ENCODE measurements at places on chromosomes 11 and 22.

GRCh38 chr22:27029584-27030130 lies 372.3 kb downstream of the MIAT start:
- no peak for DNase-seq

DNA sequence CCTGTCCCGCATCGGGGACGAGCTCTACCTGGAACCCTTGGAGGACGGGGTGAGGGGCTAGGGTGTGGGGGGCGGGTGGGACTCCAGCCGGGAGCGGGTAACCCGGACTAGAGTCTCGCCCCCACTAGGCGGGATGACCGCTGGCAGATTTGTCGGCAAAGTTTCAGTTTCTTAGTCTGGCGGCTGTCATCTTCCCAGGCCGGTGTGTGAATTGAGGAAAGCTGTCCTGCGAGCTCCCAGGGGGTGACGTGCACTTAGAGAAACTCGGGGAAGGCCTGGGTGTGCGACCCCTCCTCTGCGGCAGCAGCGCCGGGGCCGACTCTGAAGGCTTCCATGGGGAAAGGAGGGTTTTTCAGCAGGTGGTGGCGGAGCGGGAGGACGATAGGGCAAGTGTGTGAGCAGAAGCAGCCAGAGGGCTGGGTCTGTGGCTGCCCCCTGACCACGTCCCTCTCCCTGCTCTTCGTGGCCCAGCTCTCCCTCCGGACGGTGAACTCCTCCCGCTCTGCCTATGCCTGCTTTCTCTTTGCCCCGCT lies 463 bp downstream of the RAD9A start:
- no peak for DNase-seq

GRCh38 chr11:131665344-131665968 lies 295.0 kb downstream of the NTM start:
- DNase-seq, result no peak

DNA sequence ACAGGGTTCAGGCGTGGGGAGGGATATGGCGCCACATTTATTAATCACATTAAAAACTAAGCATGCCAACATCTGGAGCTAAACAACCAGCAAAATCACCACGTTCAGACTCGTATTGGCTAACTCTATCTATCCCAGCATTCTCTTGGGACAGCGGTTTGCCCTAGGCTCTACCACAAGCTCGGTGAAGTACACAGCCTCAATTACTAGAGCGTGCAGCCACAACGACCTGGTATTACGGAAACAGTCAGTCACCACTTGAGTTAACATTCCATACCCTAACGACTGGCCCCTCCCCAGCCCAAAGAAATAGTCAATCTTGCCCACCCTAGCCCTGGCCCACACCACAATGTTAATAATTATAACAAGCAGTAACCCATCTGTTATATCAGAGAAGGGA lies 32.1 kb downstream of the APOL5 start:
- no peak for DNase-seq

DNA sequence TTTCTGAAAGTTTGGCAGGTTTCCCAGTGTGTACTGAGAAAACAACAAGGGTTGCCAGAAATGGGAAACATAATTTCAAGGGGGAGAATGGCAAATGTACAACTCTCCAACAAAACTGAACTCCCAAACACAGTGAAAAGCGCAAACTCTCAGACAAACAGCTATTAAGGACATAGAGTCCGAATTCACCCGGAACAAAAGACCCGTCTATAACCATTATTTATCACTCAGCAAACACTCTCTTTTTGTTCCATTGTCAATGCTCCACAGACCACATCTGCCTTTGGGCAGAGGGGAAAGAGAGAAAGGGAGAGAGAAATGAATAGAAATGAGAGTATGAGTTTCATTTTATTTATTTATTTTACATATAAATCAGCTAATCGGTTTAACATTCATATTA lies 21.7 kb downstream of the KIRREL3 start:
- no peak for DNase-seq

GRCh38 chr11:126311401-126312291 lies 7.8 kb downstream of the DCPS start:
- DNase-seq, result no peak

DNA sequence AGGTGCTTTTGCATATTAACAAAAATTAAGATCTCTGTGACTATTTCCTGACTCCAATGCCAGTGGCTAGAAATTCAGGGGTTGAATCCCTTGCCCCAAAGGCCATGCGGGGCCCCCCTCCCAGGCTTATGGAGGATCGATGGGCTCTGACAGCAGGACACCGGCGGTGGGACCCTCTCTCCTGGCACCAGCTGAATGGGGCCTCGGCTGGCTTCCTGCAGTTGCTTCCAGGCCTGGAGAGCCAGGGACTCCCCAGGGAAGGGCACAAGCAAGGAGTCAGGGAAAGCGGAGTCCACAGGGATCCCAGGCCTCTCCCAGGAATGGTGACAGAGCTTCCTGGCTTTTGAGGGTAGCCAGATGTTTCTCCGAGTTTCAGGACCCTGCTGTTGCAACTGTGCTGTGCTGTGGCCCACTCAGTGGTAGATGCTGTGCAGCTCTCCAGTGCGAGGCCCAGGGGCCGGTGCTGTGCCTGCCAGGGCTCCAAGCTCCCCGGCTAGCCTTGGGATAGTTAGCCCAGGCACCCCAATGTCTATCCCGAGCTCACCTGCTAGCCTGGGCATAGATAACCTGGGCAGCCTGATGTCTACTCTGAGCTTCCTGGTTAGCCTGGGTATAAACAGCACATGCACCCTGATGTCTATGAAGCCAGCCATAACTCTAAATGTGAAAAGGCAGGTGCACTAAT lies 372.6 kb downstream of the SHANK2 start:
- no peak for DNase-seq

GRCh38 chr22:19772422-19772672 lies 11.8 kb downstream of the TBX1 start:
- DNase-seq, result no peak

GRCh38 chr11:103806130-103806895 lies 230.1 kb upstream of the DDI1 start:
- no peak for DNase-seq

DNA sequence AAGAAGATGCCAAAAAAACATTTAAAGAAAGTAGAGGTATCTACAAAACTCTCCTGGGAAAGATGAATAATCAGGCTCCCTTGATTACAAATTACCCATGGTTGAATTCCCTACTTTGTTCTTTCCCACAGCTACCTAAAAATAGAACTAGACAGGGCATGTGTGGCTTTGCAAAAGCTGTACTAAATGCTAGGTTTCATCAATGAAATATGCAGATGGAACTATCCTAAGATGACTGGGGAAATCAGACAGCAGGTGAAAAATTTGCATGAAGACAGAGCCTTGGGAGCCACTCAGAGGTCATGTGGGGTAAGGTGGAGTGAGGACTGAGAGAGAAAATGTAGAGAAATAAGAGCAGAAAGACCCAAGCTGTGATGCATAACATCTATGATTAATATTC lies 14.7 kb downstream of the LAYN start:
- DNase-seq, result no peak

DNA sequence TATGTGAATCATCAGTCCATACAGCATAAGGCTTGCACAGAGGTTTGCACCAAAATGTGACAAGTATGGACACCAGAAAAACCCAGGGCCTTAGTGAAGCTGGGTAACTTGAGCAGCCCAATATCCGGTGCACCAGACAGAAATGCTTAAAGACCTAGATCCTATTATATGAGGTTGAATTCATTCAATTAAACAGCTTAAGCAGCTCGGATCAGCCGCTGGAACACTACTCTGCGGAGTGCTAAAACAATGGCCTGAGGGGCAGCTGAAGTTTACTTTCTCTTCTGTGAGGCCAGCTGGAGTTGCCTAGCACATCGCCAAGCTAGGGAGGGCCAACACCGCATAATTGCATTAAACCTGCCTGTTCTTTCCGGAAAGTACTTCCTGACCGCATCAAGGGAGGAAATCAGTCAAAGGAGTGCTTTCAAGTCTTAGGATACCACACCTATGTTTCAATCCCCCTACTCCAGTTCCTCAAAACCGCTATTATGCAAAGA lies 17.0 kb upstream of the FAM181B start:
- DNase-seq, result no peak

- no peak for DNase-seq
Observed at GRCh38 chr22:45632791-45633515, 38.7 kb upstream of the ATXN10 start.

GRCh38 chr11:35554491-35555437 lies 29.3 kb upstream of the PAMR1 start:
- DNase-seq, result no peak

DNA sequence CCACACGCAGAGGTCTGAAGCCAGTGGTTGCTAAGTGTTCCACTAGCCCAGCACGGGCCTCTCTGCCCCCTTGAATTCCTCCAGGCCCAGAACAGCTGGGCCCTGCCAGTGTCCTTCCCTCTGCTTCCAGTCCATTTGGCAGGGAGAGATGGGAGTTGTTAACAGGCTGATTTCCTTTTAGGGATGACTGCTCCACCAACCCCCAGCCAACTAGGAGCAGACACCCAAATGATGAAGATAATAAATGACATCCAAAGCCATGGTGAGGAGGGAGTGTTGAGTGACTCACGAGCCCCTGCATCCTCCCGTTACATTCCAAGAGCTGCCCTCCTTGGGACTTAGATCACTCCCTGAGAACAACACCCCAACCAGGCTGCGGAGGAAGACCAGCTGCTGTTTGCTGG lies 20.6 kb downstream of the PARVA start:
- no peak for DNase-seq

DNA sequence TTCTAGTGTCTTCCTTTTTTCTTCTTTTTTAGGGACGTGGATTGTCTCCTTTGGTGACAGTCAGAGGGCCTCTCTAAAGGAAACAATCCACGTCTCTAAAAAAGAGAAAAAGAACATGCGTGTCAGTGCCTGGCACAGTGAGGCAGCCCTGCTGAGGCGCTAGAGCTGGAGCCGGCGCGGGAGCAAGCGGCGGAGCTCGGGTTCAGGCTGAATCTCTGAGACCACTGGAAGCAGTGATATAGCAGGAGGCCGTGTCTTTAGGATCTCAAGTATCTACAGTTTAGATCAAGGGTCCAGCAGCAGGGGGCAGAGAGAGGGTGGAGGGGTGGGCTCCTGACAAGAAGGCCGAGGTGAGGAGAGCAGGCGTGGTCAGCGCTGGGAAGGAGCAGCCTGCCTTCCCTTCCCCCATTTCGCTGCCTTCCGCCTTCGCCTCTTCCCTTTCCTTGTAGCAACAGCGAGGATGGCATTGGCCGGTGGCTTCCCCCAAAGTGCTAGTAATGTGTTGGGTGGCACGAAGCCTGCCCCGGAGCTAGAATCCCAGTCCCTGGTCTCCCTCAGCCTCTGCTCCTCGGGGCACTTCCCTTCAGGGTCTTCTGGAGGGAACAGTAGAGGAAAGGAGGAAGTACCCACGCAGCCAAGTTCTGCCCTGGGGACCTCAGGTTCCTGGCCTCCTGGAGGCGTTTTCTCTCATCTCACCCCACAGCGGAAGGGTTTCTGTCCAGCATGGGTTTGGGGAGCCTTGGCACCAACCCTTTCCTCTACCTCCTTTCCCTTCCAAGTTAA lies 28.2 kb upstream of the RAB1B start:
- no peak for DNase-seq

- DNase-seq, result peak; percentile 79
Observed at GRCh38 chr11:45185228-45185729, 38.8 kb downstream of the PRDM11 start.

DNA sequence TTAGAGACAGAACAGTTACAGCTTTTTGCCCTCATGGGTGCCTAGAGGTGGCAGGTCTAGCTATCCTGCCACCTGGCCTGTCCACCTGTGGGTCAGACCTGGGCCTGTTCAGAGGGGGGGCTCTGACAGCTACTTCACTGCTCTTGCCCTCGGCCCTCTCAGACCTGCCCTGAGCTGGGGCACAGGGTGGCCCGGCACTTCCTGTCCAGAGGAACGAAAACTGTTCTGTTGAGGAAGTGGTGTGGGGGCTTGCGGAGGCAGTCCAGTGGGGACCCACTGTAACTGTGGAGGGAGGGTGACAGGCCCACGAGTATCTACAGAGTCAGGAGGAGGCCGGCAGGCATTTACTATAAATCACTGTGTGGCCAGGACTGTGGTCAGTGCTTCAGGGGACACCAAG lies 16.2 kb downstream of the TESMIN start:
- no peak for DNase-seq

DNA sequence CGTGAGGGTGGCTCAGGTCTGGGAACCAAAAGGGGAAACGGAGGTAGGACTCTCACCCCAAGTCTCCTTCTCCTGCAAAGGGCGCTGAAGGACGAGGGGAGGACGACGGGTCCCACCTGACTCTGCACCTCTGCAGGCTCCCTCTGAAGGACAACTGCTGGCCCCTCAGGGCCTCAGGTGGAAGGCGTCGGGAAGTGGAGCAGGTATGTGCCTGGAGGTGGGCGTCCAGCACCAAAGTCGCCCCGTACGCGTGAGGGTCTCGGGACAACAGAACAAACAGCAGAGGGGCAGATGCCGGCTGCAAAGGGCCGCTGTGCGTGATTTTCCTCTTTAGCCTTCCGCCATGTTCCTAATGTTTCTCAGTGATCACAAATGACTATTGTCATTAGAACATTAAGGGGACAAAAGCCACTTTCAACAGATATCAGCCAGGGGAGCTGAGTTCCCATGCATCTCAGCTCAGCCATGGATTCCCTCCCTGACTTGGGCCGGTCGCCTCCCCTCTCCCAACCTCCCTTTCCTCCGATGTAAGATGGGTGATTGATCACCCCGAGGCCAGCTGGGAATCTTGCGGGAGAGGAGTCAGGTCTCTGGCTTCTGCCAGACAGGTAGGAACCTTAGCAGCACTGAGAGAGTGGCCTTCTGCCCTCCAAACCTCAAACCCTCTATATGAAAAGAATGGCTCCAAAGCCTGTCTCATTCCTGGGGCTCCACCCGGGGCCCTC lies 836 bp downstream of the SLC16A8 start:
- no peak for DNase-seq

- DNase-seq, result peak; percentile 48
Observed at GRCh38 chr11:32430568-32431381, 4.6 kb downstream of the WT1 start.

GRCh38 chr11:3184732-3185347 lies 19.7 kb upstream of the OSBPL5 start:
- DNase-seq, result no peak
